Lung (tissue), 17 donors: ENCODE measurements at places on chromosomes 5 and 9.

GRCh38 chr5:65482736-65483545 is 1.2 kb upstream of the ADAMTS6 start:
- peak; percentile 87 for DNase-seq

- DNase-seq, result peak; percentile 91
Observed at GRCh38 chr5:167294882-167295680, 996.4 kb upstream of the WWC1 start.

- no peak for DNase-seq
Observed at GRCh38 chr5:51396797-51397196, 13.5 kb downstream of the ISL1 start.

- peak; percentile 96 for DNase-seq
Observed at GRCh38 chr5:37248970-37249814, at the start of gene CPLANE1. CPLANE1 (minus strand) TSS chr5:37249376; CDS start chr5:37247698, 1,678 bp downstream.
